ENCODE measurements at places on chromosomes 1 and 21.

GRCh38 chr1:2413495-2414296, 1.3 kb upstream of the PEX10 start:
- DNase-seq = no peak

DNA sequence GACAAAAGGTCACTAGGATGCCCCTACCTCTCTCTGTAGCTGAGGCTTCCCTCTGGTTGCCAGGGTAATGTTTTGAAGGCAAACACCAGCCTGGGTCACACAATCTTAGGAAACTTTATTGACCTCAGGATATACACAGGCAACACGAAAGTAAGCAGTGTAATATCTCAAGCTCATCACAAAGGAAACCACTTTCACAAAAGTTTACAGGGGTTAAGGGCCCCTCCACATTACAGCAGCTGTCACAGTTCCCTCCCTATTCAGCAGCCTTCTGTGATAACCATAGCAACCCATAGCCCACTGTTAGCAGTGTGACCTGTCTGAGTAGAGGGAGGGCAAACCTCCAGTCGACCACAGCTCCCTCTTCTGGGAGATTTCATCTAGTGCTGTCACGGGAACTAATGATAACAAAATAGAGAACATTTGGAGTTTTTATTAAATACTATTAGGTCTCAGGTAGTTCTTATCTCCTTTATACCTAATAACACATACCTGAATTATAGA, 149.8 kb downstream of the PTPRC start:
- DNase-seq = no peak

GRCh38 chr21:41403331-41403730, 22.7 kb upstream of the MX1 start:
- DNase-seq = no peak

DNA sequence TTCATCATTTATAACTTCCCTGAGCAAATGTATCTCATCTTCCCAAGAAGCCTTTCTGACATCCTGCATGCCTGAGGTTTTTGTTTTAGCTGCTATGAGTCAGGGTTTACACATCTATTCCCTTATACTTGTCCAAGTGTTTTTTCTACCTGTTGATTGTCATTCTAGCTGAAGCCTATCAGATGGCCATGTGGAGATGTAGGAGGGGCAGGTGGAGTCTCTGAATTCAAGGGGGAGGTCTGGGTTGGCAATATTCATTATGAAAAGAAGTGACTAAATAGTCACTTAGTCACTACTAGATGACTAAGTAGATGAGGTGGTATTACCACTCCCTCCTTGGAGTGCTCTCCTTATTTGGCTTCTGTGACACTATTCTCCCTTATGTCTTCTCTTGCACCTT, 52.4 kb downstream of the XCL1 start:
- no peak for DNase-seq

- no peak for DNase-seq
Observed at GRCh38 chr1:85984636-85985035, 171.9 kb downstream of the COL24A1 start.

DNA sequence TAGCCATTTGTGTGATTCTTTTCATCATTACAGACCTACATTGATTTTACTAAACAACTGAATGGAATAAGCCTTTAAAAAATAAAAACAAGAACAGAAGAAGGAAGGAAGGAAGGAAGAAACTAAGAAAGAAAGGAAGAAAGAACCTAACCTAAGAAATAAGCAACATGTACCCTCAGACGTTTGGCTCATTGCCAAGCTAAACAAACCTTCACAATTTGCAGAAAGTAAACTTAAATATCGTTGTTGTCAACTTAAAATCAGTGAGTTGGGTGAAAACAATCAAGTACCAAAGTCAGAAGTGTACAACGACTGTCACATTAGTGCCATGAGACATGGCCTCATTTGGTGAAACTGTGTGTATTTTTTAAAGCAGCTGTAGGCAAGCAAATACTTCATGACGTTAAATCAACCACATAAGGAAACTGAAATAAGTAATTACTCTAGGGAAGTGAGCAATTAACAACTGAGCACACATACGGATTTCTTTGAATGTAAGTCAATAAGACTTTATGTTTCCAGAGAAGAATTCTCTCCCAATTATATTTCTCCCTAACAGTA, 313.1 kb upstream of the TMPRSS15 start:
- no peak for DNase-seq

GRCh38 chr21:24976238-24976637, 631.0 kb downstream of the MRPL39 start:
- DNase-seq = no peak

Data from T-helper 22 cell (primary cell).